Spleen (tissue), 13 donors: ENCODE measurements at places on chromosomes 4 and X. TPM values are rescaled to one million over a fixed set of nuclear protein-coding genes. Genes with fewer than 3 reads are reported as not detected.

DNA sequence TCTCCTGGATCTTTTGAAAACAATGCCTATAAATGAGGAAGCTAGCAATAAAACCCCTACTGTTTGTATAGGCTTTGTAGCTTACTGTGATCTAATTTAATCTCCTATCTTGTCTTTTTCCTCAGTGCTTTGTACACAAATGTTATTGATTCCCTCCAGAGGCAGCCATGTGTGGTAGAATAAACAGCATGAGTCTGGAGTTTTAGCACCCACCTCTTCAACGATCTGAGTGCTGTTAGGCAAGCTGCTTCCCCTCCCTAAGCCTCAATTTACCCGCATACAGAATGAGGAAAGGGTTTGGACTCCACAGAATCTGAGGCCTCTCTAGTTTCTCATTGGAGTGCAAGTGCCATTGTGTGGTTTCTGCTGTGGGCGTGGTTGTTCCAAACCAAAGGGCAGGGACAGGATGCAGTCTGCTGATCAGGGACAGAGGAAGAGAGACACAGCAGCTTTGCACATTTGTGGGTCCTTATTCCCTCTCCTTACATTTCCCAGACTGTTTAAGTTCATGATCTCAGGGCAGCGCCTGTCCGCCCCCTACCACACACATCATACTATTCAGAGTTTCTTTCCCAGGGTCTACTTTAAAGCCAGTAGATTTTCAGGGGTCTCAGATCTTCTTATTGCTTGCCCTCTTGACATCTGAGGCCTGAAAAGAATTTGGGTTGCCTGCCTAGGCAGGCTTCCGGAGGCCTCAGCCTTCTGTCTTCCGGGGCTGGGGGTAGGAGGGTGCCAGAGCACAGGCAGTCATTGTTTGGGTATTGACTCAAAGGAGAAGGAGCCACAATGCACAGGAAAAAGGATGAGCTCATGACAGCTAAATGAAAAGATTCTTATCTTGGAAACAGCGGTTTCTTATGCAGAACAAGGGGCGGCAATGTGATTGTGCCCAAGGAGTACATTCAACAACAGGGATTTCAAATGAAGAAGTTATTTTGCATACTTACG, 114.9 kb upstream of the TEX13D start:
- peak; percentile 82 for DNase-seq

Gene UPF3B
- 11.0 TPM for polyA plus RNA-seq

DNA sequence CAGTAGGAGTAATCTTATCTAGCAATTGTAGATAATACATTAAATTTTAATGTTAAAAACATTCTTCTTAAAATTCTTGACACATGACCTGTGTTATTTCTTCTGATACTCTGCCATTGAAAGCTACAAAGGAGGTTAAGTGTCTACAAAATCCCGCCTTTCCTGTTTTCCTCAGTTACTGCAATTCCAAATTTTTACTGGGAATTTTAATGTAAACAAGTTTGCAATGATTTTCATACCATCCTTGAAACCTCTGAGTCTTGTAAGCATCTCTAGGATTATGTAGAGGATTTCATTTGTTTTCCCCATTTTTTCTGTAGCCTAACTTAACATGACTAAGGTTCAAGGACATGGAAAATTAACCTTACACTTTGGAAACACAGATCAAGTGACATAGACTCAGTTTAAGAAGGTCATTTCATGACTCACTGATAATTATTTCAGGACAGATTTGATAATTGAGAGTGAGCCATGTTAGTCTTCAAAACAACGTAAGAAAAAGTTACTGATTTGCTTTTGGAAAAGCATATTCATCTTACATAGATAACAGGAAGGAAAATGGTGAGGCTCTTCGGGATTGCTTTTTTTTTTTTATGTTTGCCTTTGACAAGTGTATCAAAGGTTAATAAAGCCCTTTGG, 39.6 kb upstream of the PDLIM5 start:
- no peak for DNase-seq

GRCh38 chr4:139672732-139673131, 7.1 kb downstream of the MGST2 start:
- DNase-seq = no peak

DNA sequence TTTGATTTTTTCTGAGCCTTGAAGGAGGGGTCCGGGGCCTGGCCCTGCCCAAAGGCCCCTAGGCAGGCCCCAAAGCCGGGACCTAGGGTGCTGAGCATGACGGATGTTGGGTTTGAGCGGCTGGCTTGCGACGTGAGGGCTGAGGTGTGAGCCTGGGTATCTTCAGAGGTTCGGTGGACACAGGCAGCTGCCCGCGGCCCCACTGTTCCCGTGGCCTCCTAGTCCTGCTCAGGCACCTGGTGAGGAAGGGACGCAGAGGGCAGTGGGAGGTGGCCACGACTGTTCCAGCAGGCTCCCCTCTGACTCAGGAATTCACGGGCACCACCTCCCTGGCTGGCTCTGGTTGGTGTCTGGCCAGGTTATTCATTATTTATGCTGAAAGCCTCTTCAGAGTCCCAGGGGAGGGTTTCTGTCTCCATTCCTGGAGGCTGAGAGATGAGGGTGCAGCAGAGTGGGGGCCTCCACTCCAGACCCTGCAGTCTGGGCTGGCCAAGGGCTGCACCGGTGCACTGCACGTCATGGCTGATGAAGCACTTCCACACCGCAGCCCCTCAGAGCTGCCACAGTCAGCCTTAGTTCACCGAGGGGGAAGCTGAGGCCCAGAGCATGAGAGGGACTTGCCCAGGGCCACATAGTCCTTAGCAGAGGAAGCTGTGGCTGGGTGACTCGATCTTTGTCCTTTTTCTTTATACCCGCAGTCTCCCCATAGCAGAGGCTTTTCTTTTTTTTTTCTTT, 2.2 kb downstream of the MSANTD1 start:
- peak; percentile 41 for DNase-seq

- DNase-seq = no peak
Measured at GRCh38 chrX:2401590-2402360, 99.0 kb downstream of the DHRSX start.

Gene NPNT
- 6.1 TPM for polyA plus RNA-seq

DNA sequence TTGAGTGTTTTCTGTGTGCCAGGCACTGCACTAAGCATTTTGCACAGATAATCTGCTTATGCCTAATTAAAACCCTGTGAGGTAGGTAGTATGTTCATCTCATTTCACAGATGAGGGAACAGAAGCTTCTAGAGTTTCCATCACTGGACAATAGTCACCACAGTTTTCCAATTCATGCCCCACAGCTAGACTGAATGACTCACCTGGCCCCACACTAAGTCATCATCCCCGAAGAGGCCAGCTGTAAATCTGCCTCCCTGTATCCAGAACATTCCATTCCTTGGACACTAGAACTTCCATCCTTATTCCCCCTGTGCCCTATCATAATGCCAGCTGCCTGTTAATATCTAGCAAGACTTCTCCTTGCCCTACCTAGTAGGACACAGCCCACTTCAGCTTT, 40.9 kb upstream of the NYX start:
- no peak for DNase-seq

Gene ADAMTS3
- polyA plus RNA-seq = 0.20 TPM

DNA sequence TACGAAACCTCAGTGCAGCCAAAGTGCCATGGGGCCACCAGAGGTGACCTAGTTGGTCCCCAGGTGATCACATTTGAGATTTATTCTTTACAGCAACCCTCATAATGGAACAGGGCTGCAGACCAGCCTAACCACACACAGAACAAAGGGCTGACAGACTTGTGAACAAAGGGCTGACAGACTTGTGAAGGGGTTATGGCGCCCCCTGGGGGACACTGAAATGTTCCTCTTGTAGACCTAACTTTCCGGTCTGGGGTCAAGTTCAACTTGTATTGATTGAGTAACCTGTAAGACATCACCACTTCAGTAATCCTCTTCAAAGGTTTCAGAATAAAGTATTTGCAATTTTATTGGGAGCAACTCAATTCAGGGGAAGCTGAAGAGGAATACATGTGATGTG, 175.9 kb upstream of the RPS6KA3 start:
- DNase-seq = peak; percentile 92

- DNase-seq = no peak
Measured at GRCh38 chrX:68918202-68918601, 89.4 kb downstream of the EFNB1 start.

Gene YY2
- polyA plus RNA-seq = 0.48 TPM

DNA sequence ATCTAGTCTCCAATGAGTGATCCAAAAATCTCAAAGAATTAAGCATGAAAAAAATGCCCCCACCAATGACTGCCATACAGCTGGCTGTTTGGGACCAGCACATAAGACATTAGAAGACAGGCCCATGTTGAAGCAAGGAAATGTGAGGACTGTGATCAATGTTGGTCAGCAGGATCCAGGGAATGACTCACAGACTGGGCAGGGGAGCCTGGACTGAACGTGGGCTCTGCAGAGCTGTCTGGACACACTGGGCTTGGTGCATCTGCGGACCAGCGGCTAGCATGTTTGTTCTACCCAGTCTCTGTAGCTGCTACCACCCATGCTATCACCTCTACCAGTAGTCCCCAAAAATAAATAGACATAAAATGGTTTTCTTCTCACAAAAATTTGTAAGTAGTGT, 108.6 kb downstream of the PALLD start:
- DNase-seq = no peak

DNA sequence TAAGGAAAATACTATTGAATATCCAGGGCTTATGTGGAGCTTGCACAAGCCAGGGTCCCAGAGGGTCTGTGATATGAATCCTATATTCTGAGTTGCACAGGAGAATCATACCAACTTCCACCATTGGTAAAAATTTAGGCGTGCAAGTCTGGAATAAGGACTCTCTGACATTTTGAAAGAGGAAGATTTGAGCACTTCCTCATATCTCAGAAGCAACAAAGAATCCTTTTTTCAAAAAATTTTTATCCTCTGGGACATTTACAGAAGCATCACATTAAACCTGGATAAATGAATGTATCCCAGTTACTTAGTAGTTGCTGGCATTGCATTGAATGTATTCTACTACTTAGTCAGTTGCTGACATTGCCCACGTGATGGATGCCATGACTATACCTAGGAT, 24.2 kb upstream of the CAMK2D start:
- no peak for DNase-seq

DNA sequence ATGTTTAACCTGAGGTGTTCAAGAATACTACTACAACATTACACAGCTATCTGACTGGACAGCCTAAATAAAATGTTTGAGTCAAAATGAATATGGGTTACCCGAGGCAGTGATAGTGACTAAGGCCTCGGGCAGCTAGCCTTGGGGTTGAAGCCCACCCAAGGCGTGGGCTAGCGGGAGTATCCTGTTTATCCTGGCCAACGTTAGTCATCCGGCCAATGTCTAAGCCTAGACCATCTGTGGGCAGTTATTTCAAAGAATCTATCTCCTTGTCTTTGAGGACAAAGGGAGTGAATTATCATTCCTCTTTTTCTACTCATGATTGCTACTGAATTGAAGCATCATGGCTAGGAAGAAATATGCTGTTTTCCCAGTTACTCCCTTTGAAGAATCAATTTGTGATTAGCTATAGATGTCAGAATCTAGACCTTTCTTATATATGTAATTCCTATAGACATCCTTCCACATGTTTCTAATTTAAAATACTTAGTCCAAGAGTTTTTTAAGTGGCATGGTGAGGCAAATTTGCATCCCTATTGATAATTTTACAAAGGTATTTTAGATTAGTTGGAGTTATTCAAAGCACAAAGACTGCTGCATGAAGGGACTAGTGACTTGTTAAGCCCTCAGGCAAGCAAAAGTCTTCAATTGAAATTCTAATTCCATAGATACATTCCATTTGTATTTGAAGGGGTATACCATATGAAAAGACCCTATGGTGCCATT, 6.0 kb upstream of the PDGFC start:
- DNase-seq = no peak

Gene IGSF1
- 0.02 TPM for polyA plus RNA-seq

- DNase-seq = no peak
Measured at GRCh38 chr4:152062936-152063620, 302.3 kb upstream of the GATB start.

Gene ATP1B4
- polyA plus RNA-seq = not detected

GRCh38 chrX:154727418-154727817, 23.5 kb downstream of the GAB3 start:
- no peak for DNase-seq

Gene C4orf51
- not detected for polyA plus RNA-seq

Gene RIPPLY1
- polyA plus RNA-seq = not detected

Gene TIGD4
- 0.09 TPM for polyA plus RNA-seq

Gene RTL5
- polyA plus RNA-seq = 0.99 TPM

DNA sequence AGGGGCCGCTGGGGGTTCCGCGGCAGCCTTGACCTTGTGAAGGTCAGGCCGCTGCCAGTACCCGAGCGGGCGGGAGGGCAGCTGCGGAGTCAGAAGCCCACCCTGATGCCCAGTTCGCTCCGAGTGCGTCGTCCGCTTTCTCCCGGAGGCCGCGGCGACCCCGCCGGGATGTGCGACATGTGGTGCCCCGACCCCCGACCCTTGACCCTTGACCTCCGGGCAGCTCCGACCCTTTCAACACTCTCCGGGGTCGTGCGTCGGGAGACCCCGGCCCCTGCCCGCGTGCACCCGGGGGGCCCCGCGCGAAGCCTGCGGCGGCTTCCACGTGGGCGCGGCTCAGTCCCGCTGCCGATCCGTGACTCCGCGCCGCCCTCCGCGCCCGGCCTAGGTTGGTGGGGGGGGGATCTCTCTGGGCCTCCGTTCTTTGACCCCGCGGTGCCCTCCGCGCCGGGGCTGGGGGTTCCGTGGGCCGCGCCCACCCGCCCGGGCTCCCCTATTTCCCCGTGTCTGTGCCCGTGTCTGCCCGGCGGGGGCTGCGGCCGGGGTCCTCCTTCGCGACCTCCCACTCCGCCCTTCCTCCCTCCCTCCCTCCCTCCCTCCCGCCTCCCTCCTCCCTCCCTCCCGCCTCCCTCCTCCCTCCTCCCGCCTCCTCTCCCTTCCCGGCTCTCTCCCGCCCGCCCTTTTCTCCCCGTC, 609 bp upstream of the SLC25A6 start:
- DNase-seq = no peak

Gene BEX1
- polyA plus RNA-seq = 1.00 TPM

DNA sequence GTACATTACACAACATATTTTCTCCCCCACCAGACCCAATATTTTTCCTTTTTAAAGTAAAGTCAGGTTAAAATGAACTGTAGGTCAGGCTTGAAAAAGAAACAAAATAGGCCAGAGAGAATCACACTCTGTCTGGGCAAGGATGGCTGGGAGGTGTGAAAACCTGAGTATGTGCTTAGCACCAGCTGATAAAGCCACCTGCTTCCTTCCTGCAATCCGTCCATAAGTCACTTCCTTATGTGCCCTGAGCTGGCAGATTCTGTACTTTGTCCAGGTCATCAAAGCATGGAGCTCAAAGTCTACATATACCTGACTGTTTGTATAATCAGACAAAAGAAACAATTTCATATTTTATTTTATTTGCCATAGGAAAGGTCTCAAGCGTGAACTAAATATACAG, 37.7 kb downstream of the ANTXR2 start:
- DNase-seq = no peak

- no peak for DNase-seq
Measured at GRCh38 chr4:101163936-101164335, 183.4 kb downstream of the PPP3CA start.
